ENCODE measurements at places on chromosomes 3 and 15.

GRCh38 chr15:41323611-41324010 lies 8.8 kb downstream of the OIP5 start:
- DNase-seq, result peak; percentile 32

DNA sequence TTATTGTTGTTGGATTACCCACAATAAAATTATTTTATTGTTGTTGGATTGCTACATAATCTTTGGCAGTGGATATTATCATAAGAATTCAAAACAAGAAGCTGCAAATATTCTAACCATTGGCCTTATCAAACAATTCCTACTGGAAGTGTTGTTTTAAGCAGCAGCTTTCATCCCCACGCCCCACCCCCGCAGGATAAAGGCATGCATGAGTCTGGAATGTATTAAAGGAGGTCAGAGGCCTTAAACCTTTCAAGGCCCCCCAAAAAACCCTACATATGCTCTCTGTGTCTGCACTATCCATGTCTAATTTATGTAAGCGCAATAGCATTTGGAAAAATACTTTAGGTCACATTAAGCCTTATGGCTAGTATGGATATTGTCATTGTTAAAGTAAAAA lies 23.1 kb downstream of the P3H2 start:
- no peak for DNase-seq

DNA sequence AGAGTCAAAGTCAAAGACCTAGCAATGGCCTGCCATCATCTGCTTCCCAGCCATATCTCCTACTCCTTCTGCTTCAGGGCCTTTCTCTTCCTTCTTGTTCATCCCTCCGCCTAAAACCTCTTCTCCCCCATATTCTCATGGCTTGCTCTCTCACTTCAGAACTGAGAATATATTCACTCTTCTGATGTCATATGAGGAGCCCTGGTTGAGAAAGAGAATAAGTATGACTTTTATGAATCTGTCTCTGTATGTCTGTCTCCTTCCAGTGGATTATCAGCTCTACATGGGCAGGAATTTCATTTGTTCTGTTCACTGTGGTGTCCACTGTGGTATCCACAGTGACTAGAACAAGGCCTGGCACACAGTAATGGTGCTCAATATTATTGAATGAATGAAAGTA lies 11.8 kb downstream of the ZNF592 start:
- DNase-seq, result no peak

GRCh38 chr3:81741216-81741615 lies 20.2 kb downstream of the GBE1 start:
- DNase-seq, result no peak

- DNase-seq, result no peak
Measured at GRCh38 chr15:40787991-40788390, 18.2 kb downstream of the C15orf62 start.

DNA sequence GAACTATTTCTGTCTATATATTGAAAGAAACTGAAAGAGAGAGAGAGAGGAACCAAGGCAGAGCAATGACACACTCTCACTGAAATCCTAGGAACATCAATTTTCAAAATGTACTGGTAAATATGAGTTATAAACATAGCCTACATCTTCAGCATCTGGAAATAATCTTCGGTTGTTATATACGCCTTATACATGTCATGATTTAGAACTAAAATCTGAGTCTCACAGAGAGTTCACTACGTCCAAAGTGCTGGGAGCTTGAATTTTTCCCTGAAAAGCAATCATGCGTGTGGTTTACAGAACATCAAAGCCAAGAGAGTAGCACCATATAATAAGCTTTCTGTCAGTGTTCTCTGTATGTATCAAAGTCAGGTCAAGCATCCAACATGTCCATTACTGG lies 420.0 kb upstream of the CBLB start:
- no peak for DNase-seq

DNA sequence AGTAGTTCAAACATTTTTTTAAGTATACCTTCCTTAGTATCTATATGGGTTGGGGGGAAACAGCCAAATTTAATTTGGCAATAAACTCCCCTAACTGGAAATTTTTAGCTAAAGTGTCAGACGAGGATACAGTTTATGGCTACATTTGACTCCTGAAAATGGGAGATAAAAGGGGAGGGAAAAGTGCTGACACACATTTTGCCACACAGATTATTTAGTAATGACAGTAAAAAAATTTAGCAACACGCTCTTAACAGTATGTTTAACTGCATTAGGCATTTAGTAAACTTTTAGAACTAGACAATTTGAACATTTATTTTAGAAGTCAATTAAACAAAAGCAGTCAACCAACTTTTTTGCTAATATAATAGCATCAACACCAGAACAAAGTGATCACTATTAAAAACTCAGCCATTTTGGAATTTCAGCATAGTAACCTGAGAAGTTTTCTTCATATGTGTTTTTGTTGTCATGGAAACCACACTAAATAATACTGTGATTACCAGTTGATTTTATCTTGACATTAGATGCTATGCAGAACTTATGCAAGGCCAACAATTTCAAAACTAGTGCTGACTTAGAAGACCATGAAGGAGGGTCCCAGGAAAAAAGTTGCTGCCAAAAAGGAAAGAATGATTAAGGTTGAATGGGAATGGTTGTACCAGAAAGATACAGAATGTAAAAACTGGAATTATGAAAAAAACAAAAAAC lies 47.0 kb upstream of the TFG start:
- no peak for DNase-seq

All from GM19239 (cell line).